ENCODE measurements at places on chromosomes 7 and 10.

DNA sequence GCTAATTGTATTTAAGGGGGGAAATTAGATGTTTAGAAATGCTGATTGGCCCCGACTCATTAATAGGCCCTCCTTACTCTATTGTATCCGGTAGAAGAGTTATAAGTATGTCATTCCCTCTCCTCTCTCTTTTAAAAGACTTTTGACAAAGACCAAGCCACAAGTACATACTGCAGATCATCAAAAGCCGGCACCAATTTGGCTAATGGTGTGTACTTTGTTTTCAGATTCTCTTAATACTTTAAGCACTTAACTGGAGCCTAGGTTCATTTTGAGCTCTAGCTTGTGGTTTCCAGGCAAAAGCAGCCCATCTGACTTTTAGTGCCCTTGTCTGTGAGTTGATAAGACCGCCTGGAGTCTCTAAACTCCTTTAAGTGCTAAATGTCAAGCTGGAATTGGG, 210.0 kb upstream of the LYZL1 start:
- no peak for DNase-seq

DNA sequence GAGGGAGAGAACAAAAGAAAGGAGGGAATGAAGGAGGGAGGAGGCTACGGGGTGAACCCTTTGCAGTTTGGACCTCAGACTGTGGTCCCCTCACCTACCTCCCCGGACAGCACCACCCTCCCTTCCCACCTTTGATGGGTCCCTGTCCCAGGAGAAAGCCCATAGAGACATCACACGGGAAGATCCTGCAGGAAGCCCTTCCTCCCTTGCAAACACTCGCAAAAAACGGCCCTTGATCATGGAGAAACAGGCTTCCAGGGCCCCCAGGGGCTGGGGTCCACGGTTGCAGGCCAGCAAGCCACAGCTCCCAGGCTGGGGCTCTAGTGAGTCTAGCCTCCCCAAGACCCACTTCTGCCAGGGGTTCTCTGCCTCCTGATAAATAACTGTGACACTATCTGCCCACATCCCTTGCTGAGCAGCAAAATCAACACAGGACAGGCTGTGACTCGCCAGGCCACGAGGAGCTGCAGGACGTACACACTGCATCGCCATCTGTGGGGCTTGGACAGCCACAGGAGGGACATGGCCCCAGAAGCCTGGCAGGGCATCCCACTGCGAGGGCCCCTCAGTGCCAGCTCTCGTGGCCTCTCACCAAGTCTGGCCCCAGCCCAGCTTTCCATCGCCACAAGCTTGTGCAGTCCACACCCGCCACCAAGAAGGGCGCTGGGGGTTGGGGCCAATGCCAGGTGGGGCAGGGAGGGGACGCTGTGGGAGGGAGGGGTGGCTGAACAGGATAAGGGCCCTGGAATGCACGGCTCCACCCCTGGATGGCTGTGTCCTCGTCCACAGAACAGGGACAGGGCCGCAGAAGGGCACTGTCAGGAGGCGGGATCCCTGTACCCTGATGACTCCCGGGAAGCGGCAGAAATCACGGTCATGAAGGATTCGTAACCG, 34.2 kb downstream of the PDGFA start:
- DNase-seq = no peak

DNA sequence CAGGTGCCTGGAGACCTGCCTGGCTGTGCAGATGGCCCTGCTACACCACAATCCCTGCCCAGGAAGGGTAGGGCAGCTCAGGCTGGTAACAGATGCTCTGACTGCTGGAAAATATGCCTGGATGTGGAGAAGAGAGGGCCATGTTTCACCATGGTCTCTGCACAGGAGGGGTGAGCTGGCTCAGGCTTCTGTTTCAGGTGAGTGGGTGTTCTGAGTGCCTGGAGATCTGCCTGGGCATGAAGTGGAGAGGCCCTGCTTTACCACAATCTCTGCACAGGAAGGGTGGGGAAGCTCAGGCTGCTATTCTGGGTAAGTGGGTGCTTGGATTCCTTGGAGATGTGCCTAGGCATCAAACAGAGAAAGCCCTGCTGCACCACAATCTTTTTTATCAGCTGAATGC, 350.1 kb downstream of the KIF20B start:
- DNase-seq = no peak

DNA sequence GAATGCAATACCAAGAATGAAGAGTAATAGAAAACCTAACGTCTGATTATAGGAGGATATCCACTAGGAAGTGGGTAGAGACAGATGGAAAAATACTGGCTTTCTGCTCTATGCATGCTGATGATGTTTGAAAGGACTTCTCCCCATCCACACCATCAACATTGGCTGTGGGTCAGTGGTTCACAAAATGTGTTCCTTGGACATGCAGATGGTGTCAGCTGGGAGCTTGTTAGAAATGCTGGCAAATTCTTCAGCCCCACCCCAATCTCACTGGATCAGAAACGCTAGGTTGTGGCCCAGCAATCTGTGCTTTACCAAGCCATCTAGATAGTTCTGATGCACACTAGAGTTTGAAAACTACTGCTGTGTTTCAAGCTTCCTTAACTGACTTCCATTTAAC, 164.1 kb downstream of the PPP1R17 start:
- no peak for DNase-seq

GRCh38 chr7:129635300-129636029, 23.9 kb downstream of the NRF1 start:
- DNase-seq = no peak

DNA sequence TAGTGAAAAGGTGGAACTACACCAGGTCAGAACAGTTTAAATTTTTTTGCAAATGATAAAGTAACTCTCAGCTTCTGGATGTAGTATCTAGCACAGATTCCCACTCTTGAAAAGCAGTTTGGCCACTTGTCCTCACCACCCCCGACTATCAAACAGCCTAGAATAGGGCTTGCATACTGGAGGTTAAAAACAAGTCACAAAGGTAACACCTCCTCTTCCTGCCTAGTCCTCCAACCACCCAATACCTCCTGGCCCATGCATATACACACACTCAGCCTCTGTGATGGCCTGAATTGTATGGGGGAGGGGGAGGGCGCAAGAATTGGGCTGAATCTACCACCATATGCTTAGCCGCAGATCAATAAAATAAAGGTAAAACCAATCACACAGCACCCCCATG, 5.7 kb downstream of the SKAP2 start:
- DNase-seq = no peak

- DNase-seq = no peak
Measured at GRCh38 chr7:47601119-47601880, 19.4 kb upstream of the TNS3 start.

DNA sequence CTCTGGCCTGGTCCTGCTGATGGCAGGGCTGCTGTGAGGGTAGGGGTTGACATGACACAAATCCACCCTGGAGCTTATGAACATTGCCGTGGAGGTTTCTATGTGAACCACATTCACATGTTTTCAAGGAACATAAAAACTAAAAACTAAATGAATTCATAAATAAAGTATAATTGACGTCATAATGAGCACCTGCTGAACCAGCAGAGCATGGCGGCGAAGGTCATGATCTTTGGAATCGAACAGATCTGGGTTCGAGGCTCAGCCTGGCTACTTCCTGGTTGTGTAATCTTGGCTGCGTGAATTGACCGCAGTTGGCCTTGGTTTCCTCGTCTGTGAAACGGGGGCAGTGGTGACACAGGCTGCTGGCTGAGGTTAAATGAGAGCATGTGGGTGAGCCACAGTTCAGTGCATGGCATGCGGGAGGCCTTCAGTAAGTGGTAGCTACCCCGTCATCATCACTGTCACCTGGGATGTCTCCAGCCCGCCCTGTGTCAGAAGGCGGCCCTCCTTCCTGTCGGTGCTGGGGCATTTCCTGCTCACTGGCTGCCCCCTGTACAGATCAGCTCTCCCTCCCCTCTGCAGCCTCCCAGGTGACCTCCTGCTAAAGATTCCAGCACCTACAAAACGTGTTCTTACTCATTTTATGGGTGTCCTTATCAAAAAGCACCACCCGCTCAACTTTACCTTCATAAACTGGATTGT, 190.3 kb upstream of the SHH start:
- DNase-seq = no peak

DNA sequence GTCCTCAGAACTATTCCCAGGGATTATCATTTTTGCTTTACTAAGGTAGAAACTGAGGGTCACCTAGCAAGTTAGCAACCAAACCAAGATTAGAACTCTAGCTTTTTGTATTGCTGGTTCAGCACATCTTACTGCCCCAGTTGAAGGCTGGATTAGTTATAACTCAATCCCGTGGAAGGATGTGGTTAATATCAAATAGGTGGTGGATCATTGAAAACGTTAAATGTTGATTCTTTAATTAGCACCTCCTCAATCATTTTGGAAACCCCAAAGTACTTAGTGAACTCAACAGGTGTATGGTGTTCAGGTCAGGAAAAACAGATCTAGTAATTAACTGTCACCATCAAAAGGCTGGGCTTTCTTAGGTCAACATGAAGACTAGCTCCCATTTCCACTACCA, 152.4 kb downstream of the ARID5B start:
- DNase-seq = no peak

DNA sequence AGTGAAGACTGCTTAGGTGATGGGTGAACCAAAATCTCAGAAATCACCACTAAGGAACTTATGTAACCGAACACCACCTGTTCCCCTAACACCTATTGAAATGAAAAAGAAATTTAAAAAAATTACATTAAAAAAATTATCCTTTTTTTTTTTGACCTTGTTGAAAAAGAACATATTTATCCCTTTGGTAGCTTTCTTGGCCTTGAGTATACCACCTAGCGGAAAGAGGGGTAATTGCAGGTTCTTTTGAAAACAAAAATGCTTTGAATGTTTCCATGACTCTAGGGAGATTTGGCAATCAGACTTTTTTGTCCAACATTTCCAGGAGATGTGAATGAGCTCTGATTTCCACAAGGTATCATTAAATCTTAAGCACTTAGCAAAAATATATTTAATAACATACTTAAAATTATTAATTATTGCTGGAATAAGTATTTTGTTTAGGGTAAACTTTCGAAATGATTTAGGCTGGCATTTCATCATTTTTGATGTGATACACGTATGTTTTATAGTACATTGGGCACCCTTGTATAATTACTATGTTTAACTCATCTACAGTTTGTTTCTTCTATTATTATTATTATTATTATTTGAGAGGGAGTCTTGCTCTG, 47.0 kb upstream of the ELMO1 start:
- peak; percentile 13 for DNase-seq

GRCh38 chr10:95814011-95814727, 58.2 kb downstream of the ENTPD1 start:
- DNase-seq = no peak

- no peak for DNase-seq
Measured at GRCh38 chr7:18975689-18976280, 141.7 kb downstream of the TWIST1 start.

DNA sequence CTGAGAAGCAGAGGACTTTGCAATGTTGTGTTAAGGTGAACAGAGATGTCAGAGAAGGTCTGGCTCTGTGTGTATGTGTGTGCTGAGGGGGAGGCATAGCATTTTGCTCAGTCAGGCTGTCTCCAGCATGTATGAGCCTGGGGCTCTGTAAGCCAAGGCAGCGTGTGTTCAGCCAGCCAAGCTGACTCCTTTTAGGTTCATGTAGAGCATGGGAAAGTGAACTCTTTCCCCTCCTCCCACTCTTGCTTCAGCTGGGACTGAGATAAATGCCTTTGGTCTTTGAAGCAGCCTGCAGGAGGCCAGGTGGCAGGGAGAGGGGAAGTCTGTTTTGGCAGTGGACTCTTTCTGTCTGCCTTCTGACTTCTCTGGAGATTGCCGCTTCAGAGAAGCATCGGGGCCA, 3.8 kb downstream of the SFXN2 start:
- peak; percentile 59 for DNase-seq

DNA sequence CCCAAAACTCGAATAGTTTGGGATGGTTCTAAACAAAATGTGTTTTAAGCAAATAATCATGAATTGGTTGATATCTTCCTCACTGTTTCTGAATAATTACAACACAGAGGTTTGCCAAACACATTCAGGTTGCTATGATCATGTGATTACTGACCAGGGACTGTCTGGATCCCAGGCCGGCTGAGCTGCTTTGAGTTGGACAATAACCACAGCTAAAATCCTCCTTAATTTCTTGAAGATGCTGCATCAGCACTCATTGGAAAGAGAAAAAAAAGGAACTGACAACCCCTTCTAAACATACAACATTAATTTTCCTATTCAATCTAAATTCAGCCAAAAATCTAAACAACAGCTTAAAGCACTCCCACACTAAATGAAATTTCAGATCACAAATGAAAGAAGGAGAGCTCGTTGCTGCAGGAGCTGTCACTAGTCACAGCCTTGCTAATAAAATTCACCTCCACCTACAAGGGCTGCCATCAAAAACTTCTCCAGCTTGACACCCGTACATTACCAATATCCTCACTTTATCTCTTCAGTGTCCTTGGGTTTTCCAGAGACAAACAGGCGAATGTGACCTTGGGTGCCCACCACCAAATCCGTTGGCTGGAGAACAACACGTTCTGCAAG, 560.2 kb downstream of the KCNMA1 start:
- DNase-seq = no peak

- DNase-seq = no peak
Measured at GRCh38 chr10:22752272-22752889, 38.0 kb upstream of the PIP4K2A start.

DNA sequence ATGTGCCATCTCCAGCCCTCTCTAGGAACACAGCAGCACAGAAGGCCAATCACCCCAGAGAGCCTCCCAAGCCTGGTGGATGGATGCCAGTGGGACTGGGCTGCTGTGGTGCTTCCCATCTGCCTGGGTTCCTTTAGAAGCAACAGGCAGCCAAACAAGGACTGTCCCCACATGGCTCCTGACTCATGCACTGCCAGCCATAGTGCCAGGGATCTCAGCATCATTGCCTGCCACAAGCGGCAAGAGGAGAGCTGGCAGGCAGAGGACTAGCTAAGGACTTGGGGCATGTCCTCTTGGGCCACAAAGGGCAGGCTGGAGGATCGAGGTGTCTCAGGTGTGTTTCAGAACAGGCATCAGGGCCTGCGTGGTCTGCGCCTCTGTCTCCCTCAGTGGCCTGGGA, 23.4 kb upstream of the FIGNL1 start:
- no peak for DNase-seq

- no peak for DNase-seq
Measured at GRCh38 chr7:123432601-123433000, 101.8 kb downstream of the IQUB start.

- no peak for DNase-seq
Measured at GRCh38 chr7:156001496-156002260, 189.4 kb upstream of the SHH start.

GRCh38 chr7:124246262-124246863, 213.5 kb upstream of the TMEM229A start:
- no peak for DNase-seq

GRCh38 chr10:25614652-25615051, 319.4 kb upstream of the MYO3A start:
- DNase-seq = no peak

All from left renal cortex interstitium (tissue), 4 donors.